ENCODE measurements at places on chromosomes 1 and 21.

GRCh38 chr1:45647248-45648021 lies 23.6 kb upstream of the CCDC17 start:
- DNase-seq: no peak

DNA sequence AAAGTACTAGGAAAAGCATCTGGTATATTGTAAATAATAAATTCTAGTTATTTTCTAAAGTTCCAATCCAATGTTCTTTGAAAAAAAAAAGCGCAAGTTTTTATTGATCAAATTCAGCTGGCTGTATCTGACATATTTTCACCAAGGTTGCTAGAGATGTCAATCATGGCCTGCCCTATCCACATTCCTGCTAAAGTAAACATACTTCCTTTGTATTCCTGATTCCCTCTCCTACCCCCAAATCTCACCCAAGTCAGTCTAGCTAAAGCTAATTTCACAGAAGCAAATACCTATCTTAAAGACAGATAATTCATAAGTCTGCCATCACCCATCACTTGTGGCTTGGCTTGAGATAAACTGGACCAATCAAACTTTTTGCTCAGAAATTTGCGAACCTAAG lies 21.3 kb downstream of the ANKRD13C start:
- DNase-seq: no peak

GRCh38 chr1:55749975-55750627 lies 534.9 kb upstream of the USP24 start:
- DNase-seq: no peak

- DNase-seq: no peak
These were observed 157.7 kb downstream of the ROR1 start for GRCh38 chr1:63931468-63931867.

- no peak for DNase-seq
These were observed 194.1 kb upstream of the ADGRL2 start for GRCh38 chr1:81606656-81607055.

DNA sequence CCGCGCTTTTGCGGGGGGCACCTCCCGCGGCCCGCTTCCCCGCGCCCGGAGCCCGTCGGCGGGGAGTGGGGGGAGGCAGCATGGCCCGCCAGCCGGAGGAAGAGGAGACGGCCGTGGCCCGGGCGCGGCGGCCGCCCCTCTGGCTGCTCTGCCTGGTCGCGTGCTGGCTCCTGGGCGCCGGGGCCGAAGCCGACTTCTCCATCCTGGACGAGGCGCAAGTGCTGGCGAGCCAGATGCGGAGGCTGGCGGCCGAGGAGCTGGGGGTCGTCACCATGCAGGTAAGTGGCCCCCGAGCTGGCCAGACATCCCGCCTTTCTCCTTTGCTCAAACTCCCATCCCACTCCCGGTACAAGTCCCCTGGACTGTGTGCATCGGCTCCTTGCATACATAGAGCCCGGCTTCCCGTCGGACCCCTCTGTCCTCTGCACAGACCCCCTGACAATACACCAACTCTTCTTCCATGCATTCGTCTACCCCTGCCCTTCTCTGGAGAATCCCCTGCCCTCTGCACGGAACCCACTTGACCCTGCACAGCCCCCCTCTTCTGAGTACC lies 812 bp downstream of the CACHD1 start:
- DNase-seq: peak; percentile 64

DNA sequence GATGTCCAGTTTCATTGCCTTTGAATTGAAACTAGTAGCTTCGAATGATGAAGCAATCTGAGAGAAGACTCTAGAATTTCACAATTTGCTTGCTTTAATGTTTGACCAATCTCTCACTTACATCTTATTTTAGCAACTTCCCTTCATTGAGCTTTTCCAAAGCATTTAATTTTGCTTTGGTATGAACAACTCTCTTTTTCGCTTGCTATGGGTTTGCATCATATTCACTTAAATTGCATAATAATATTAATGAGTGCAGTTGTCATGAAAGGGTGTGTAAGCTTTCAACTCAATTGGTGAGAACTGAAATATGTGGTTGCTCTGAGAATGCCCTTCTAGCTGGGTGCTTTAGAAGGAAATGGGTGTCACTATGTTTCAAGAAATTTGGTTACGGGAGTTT lies 309.2 kb downstream of the HLX start:
- DNase-seq: no peak

DNA sequence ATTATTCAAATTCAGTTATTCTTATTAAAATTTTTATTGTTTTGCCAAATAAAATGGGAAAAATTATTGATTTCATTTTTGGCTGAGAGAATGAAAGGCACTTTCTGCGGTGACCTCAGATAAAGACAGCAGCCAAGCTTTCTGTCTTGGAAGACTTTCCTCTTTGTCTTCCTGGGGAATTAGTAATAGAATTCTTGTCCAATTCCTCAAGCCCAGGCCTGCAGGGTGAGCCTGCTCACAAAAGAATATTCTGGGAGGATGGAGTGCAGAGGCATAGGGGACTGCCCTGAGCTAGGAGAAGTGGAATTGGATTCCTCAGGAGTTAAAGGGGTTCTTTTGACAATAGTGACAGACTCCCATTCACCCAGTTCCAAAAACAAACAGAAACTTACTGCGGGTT lies 614.5 kb upstream of the ADGRL2 start:
- peak; percentile 43 for DNase-seq

DNA sequence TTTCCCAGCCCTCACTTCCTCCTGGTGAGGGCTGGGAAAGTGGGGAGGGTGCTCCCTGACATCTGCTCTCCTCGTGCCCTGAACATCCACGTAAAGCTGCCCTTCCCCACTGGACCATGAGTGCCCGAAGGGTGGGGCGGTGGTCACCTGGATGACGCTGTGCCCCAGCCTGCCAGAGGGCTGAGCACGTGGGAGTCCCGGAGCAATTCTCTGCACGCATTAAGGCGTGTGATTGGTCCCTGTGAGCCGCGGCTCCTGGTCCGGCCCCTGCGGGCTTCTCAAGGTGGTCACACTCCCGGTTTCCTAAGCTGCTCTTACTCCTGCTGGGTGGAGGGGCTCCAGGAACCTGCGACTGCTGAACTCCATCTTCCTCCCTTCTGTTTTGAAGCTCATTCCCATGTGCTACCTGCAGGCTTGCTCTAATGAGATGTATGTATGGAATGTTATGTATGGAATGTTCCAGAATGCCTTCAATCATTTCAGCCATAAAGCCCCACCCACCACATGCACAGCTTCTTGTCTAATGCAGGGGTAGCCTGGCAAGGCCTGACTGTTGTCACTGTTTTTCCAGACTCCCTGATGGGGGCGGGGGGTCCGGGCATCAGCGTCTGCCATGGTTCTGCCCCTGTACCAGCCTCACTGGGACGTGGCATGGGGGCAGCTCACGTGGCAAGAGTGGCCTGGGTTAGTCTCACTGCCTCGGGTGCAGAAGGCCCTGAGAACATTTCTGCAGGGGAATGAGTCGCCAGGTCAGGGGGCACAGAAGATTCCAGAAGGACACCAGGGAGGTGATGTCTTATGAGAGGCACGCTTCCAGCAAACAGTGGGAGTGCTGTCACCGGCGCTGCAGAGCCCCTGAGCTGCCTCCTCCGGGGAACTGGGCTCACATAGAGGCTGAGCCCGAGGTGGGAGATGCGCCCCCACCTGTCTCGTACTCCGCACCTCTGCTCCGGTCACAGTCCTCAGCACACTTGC lies 19.4 kb downstream of the KRTAP10-1 start:
- DNase-seq: no peak

GRCh38 chr1:182962554-182963115 lies 9.7 kb upstream of the SHCBP1L start:
- DNase-seq: peak; percentile 94

DNA sequence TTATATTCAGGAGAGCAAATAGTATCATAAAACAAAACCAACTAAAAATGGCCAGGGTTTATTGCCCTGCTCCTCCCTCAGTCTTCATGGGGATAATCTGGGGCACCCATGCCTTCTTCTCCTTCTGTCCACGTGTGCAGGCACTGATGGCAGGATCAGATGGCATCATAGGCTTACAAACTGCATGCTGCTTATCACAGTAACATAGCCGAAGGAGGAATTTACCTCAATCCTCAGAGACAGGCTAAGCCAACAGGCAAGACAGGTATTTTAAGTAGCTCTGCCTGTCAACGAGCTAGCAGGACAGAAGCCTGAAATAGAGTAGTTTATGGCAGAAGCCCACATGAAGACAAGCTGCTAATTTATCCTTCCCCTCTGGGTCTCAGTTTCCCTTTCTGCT lies 9.4 kb downstream of the LAMB3 start:
- no peak for DNase-seq

- no peak for DNase-seq
These were observed 3.8 kb downstream of the SERTAD4 start for GRCh38 chr1:210236386-210236839.

GRCh38 chr21:35587841-35588380 lies 472.4 kb downstream of the SETD4 start:
- no peak for DNase-seq

- DNase-seq: peak; percentile 59
These were observed 145.4 kb downstream of the SLC45A1 start for GRCh38 chr1:8463144-8463927.

DNA sequence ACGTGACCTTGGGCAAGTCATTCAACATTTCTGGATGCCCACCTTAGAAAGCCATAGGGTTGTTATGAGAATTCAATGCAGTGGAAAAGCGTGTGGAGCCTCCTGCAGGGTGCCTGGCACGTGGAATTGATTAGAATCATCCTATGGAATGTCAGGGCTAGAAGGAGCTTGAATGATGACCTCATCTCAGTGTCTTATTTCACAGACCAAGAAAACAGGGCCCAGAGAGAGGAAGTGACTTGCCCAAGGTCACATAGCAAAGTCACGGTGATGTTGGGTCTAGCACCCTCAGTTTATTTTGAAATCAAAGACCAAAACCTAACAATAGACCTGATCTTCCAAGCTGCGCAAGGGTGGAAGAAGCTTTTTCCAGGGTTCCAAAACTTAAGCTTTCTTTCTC lies 6.0 kb downstream of the TRABD2B start:
- DNase-seq: no peak

DNA sequence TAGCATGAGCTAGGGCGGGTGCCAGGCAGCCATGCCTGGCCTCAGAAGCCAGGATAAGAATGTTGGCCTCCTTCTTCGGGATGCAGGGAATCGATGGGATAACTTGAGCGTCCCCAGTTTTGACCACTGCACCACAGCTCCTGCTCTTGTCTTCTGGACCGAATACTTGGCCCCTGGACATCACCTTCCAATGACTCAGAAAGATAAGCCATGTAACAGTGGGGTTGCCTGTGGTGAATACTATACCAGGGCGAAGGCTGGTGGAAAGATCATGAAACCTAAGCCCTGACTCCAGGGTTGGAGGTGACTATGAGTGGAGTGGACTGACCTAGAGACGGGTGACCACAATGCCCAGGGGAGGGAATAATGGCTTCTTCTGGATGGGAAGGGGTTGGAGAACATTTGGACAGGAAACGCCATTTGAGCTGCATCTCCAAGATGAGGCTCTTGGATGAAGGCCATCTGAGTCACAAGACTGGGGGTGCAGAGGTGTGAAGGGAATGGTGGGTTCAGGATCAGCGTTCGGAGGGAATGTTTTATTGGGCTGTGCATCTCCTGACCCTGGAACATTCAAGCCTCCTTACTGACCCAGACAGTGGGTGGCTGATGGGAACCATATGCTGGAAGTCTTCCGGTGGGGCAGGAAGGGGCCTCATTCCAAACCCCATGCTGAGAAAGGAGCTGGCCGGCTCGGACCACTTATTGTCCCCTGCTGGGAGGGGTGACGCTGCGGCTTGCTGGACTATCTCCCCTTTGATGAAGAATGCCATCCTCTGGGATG lies 18.5 kb upstream of the KCNE2 start:
- DNase-seq: no peak

GRCh38 chr21:20998456-20998789 lies 214 bp downstream of the NCAM2 start:
- no peak for DNase-seq

GRCh38 chr1:153345187-153346076 lies 3.2 kb downstream of the PGLYRP4 start:
- no peak for DNase-seq

GRCh38 chr1:201660931-201661822 lies 122.2 kb downstream of the NAV1 start:
- DNase-seq: no peak

DNA sequence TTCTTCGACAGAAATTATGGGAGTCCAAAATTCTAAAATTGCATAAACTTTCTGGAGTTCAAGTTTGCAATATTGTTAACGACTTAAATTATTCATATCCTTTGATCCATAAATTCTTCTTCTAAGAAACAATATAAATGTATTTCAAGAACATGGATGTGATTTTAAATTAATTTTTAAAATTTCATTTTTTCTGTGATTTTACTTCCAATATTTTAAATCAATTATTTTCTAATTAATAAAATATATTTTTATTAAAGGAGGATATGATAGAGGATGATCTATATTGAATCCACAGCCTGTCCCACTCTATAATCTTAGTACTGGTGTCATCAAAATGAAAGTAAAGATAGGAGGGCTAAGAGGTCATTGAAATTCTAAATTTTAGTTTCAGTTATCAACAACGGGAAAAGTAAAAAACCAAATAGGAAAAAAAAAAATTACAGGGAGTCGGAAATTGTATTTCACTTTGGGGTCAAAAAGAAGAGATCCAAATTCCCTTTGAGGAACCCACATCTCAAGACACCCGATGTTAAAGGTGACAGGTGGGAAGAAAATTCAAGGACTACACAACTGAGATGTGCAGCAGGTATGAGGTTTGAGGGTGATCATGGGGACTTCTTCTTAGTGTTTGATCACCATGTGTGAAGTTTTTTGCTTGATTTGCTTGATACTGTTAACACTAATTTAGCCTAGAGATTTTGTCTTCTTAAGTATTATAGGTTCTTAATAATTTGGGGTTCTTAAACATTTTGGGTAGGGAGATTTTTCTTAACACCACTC lies 154.8 kb upstream of the RGS18 start:
- DNase-seq: no peak

DNA sequence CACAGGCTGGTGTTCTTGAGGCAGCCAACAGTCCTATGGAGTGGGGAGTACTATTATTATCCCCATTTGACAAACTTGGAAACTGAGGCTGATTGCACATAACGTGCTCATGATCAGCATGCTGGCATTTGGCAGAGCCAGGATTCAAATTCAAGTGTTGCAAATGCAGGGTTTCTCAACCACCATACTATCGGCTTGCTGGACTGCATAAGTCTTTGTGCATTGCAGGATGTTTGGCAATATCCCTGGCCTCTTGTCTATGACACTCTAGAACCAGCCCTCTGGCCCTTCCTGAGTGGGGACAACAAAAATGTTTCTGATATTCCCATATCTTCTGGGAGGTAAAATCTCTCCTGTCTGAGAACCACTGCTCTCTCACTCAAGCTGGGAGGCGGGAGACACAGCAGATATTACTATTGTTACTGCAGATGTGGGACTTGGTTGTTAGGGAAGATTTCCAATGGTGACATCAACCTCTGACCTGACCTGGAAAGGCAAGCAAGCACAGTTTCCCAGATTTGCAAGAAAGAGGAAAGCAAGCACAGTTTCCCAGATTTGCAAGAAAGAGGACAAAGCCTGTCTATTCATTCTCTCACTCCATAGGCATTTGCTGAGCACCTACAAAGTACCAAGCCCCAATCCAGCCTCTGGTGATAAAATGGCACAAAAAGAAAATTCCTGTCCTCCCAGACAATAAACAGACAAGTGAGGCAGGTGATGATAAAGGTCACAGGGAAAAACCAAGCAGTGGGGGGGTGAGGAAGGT lies 1.0 kb upstream of the AADACL3 start:
- no peak for DNase-seq

- no peak for DNase-seq
These were observed 48.3 kb downstream of the ARID4B start for GRCh38 chr1:235279694-235280093.

- peak; percentile 44 for DNase-seq
These were observed 63.8 kb downstream of the TBCE start for GRCh38 chr1:235430991-235431390.

- DNase-seq: no peak
These were observed 6.4 kb downstream of the ZNF687 start for GRCh38 chr1:151288502-151288901.

Data from GM03348 (cell line).